Esophagus squamous epithelium (tissue), 5 donors: ENCODE measurements at places on chromosomes 4 and X. TPM values are rescaled to one million over a fixed set of nuclear protein-coding genes. Genes with fewer than 3 reads are reported as not detected.

GLRA2 gene
- total RNA-seq: not detected

MAGEA12 gene
- not detected for total RNA-seq

DDIT4L gene
- 0.11 TPM for total RNA-seq

AIMP1 gene
- 30.4 TPM for total RNA-seq

HMX1 gene
- total RNA-seq: not detected

RIBC1 gene
- 1.1 TPM for total RNA-seq

SHOX gene
- total RNA-seq: not detected

IGFBP7 gene
- 50.8 TPM for total RNA-seq

TNIP2 gene
- total RNA-seq: 45.7 TPM

CXCL5 gene
- total RNA-seq: not detected

ZNF674 gene
- total RNA-seq: 1.5 TPM

NEXMIF gene
- total RNA-seq: 0.09 TPM

DNA sequence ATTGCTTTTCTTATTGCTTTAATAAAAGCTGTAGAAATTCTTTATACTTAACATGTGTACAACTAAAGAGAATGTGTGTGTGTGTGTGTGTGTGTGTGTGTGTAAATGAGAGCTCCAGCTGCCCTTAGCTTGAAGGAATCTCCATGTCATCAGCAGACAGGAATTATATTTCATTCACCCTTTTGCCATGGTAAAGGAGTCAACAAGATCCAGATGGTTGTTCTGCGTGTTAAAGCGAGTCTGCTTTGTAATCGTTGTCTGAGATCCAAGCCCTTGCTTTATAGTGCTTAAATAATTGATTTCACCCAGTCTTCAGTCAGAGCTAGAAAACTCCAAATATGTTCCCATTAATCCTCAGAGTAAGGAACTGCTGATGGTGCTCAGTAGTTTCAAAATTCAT, 285.5 kb downstream of the PDGFC start:
- DNase-seq: no peak

- no peak for DNase-seq
Measured at GRCh38 chr4:4857001-4857808, 2.3 kb upstream of the MSX1 start.

- DNase-seq: no peak
Measured at GRCh38 chrX:96183843-96184242, 500.8 kb upstream of the DIAPH2 start.

DNA sequence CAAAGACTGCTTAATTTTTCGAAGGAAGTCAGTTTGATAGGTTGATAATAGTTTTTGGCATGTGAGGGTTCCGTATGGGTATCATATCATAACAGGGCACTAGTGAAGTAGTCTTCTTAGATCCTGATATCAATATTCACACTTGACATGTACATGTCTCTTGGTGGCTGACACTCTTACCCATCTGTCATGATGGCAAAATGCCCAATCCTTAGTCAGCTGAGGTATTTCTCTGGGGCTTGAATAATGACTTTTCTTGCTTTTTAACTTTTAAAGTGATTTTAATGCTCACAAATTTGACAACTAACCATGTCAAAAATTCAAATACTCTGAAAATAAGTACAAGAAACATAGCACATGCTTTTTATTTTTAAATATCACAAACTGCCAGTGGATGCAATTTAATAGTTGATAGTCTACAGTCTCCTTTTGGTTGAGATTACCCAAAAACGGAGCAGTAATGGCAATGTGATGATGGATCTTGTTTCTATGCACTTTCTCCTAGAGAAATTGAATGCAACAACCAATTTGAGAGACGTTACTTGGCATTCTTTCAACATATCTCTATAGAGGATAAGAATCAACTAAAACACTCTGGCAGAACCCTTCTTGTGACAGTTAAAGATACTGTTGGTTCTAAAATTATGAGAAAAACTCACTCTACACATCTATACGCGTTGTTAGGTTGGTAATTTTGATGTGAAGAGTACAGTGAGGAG, 552.9 kb upstream of the PABPC4L start:
- no peak for DNase-seq

DNA sequence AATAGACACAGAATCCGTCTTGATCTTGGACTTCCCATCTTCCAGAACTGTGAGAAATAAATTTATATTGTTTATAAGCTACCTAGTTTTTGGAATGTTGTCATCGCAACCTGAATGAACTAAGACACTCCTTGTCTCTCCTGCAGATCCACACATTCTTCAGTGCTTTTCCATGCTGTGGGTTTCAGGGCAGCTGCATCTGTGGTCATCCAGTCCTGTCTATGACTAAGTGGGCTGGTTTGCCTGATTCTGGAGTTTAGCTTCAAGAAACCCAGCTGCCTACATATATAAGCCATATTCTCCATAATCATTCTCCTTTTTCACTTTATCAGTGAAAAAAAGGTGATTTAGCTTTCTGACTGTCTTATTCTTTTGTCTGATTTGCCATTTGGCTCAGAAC, 170.3 kb upstream of the KIT start:
- no peak for DNase-seq

DNA sequence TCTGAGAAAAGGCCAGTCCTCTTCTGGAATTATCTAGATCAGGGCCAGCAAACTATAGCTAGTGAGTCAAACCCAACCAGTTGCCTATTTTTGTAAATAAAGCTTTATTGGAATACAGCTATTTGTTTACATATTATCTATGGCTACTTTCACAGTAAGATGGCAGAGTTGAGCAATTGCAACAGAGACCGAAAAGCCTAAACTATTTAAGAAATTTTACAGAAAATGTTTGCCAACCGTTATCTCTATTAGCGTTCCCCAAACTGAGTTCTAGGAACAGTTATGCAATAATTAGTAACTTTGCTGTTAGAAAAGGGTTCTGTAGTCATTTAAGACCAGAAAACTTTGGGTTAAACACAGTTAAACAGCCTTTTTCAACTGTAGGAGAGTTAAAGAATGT, 10.5 kb downstream of the TEX13B start:
- DNase-seq: no peak

- DNase-seq: no peak
Measured at GRCh38 chr4:82864336-82864979, 26.5 kb downstream of the SEC31A start.

GRCh38 chr4:146159384-146160058, 16.0 kb upstream of the LSM6 start:
- no peak for DNase-seq

DNA sequence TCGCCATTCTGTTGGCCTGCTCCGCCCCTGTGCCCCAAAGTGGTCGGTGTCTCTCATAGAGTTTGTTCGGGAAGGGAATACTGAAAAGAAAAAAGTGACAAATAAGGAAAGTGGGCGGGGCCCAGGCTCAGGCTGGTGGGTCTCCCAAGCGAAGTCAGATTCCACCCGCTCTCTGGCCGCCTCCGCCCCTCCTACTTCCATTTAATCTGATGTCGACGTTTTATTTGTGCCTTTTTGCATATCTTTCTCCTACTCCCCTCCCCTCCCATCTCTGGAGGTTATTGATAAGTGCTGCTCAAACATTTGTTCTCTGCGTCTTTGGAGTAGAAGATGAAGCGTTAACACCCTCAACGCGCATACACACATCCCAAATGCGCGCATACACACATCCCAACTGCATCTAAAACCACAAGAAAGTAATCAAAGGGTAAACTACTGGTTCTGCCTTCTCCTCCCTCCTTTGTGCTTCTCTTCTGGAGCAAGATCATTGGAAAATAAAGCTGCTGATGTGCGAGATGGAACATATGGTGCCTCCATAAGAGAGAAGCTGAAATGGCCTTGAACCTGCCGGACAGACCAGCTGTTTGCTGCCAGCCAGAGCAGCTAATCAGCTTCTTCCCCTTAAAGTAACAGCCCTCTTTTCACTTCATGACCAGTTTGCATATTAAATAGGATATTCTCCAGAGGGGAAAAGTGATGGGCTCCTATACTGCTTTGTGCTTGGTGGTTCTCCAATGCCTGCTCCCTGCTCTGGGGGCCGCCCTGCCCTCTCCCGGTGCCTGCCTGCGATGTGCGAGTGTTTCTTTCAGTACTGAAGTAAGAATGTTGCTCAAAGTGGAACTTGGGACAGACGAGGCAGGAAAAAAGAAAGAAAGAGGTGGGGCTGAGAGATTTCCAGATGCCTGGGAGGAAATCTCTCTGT, 3.1 kb downstream of the MAMLD1 start:
- no peak for DNase-seq

GRCh38 chrX:143306991-143307937, 210.0 kb downstream of the SPANXN3 start:
- DNase-seq: no peak

- DNase-seq: no peak
Measured at GRCh38 chrX:133495464-133496391, 80.4 kb upstream of the GPC4 start.
